Neural crest cell (in vitro differentiated cells): ENCODE measurements at places on chromosomes 1 and 21. TPM values are rescaled to one million over a fixed set of nuclear protein-coding genes. Genes with fewer than 3 reads are reported as not detected.
A peak's percentile ranks its signal among the peaks of the same experiment; 100 is the strongest.

PRPF38A gene
- 81.1 and 83.6 TPM in 2 replicates for total RNA-seq

DNA sequence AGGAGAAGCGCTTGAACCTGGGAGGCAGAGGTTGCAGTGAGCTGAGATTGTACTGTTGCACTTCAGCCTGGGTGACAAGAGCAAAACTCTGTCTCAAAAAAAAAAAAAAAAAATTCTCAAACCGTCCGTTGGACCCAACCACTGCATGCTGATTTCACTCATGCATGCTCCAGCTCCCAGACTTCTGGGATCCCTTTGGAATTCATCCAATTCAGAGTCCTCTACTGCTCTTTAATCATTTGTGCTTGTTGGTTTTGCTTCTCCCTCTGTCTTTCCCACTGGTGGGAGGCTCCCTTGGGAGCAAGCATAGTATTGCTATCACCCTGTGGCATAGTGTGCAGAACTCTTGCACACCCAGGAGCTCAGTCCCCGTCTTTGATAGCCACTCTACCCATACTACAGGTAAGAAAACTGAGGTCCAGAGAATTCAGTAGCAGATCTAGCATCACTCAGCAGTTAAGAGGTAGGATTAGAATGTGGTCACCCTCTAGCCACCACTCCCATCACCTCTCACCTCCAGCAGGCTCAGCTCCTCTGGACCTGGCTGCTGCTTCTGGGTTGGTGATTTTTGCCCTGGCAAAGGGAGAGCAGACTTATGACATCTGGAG is 3.1 kb upstream of the LMNA start:
- DNase-seq, result no peak

GRCh38 chr1:244778344-244778743 is 57.1 kb upstream of the COX20 start:
- DNase-seq, result no peak

GRCh38 chr1:67642629-67643028 is 42.4 kb upstream of the GADD45A start:
- DNase-seq, result peak; percentile 24

DNA sequence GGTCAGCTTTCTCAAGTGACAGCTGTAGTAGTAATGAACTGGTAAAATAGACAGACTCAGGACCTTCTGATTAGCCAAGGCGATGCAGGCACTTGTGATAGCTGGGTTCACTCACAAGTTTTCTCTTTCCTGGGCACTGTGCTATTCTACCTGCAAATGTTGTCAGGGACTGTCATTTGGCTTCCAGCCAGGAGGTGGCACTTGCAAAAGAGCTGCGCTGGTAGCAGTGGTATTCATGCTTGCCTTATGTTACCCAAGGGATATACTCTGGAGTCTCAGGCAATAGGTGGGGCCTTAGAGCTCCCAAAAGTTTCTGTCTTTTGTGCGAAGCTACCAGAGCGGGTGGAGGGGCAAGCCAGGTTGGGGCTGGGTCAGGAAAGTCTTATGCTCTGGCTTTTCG is 23.5 kb downstream of the IFI44 start:
- no peak for DNase-seq

GRCh38 chr1:231396643-231397042 is 25.4 kb downstream of the EGLN1 start:
- no peak for DNase-seq

SUSD4 gene
- 0.20 and 0.56 TPM in 2 replicates for total RNA-seq

DNA sequence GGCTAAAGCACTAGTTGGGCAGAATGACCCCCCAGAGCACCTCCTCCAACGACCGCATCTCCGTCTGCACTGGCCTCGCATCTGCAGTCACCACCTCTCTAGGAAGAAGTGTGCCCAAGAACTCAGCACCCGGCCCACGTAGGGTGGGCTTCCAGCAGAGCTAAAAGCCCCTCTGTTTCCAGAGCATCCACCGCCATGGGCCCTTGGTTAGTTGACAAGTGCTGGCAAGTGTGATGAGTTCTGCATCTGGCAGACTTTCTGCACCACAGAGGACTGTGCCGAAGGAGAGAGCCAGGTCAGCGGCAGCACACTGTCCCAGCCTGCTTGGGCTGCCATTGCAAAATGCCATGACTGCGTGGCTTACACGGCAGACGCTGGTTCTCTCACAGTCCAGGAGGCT is 76.4 kb upstream of the COL6A1 start:
- DNase-seq, result no peak

- no peak for DNase-seq
Measured at GRCh38 chr1:2588661-2589430, 2.3 kb downstream of the PRXL2B start.

PRAMEF6 gene
- total RNA-seq, result not detected in 2 replicates

OR2AJ1 gene
- total RNA-seq, result not detected in 2 replicates

- DNase-seq, result no peak
Measured at GRCh38 chr1:9078015-9078751, 8.7 kb upstream of the SLC2A5 start.

- DNase-seq, result no peak
Measured at GRCh38 chr1:156468693-156469345, 31.8 kb downstream of the MEF2D start.

- DNase-seq, result no peak
Measured at GRCh38 chr1:103900005-103900404, 150.3 kb downstream of the AMY1C start.

DNA sequence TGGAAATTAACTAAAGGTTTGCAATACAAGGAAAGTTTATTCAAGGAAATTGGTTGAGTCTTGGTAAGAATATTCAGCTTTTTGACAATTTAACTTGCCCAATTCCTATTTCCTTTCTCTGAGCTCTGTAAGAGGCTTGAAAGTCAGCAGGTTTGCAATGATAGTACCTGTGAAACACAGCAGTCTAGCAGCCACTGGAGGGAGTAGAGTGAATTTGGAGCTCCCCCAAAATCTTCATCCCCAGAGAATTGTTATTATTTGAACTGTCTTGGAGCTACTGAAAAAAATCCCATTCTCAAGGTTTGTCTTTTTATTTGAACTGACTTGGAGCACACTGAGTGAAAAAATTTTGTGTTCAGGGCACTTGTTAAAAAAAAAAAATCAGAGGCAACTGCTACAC is 654.2 kb upstream of the PKN2 start:
- DNase-seq, result no peak

DNA sequence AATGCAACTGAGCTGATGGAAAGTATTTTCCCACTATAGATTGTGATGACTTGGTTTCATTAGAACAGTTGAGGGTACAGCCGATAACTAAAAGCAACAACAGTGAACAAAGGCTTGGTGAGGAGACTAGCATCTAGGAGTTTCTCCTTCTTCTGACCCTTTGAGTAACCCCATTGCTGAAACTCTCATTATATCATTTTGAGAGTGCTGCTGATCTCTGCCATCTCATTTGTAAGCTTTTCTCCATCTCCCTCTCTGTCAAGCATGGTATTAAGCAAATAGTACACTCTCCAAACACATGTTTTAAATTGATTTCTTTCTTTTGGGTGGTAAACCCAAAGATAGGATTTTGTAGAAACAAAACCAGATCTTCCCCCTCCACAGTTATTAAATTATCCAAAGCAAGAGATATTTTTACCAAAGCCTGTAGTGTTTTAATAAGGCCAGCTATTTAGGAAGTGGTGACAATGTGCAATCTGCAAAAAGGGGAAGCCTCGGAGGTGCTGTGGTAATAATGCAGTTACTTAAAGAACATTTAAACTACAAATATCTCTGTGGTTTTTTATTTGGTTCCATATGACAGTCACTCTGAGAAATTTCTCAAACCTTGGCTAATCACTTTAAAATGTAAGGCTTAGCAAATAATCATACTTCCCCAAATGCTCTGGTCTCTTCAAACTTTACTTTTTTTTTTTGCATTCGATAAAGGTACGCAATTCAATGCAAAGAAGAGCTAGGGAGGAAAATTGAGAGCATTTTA is 287.5 kb downstream of the HLX start:
- DNase-seq, result no peak

PGLYRP4 gene
- not detected in 2 replicates for total RNA-seq

DNA sequence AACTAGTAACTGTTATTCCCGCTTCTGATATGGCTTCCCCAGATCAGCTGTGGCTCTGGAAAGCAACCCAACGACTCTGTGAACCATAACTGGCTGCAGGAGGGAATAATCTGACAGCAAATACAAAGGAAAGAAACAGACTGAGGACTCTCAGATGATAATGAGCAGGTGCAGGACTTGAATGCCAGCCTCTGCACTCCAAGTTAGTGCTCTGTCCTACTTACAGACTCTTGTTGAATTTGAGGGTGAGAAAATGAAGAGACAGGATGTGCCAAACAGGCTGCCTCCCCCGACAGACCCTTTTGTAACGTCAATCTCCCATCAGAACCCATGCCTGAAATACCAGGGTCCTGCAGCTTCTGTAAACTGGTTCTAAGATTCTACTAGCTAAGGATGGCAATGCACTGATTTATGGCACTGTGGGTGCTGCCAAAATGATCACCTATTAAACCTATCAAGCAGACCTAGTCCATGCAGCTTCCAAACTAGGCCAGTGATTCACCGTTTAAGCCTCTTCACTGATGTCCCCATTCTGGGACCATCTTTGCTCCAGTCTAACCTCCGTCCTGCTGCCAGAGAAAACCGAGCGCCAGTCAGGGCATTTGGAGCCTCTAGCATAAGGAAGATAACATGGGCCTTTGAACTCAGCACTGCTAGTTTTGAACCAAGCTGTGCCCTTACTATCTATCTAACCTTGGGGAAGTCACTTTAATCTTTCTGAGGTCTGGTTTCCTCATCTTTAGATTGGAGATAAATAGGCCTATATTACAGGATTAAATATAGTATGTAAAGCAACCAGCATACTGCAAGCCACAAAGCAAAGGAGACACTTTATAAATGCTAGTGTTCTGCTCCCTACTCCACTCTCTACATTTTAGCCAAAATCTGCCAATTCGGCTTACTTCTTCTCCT is 4.8 kb downstream of the MKNK1 start:
- DNase-seq, result no peak

CLDN14 gene
- not detected in 2 replicates for total RNA-seq

- DNase-seq, result no peak
Measured at GRCh38 chr1:190029441-190029840, 448.2 kb downstream of the BRINP3 start.

ELF3 gene
- 0.19 and 0.55 TPM in 2 replicates for total RNA-seq

GRCh38 chr1:153619171-153619570 is 3.0 kb upstream of the S100A14 start:
- no peak for DNase-seq

DNA sequence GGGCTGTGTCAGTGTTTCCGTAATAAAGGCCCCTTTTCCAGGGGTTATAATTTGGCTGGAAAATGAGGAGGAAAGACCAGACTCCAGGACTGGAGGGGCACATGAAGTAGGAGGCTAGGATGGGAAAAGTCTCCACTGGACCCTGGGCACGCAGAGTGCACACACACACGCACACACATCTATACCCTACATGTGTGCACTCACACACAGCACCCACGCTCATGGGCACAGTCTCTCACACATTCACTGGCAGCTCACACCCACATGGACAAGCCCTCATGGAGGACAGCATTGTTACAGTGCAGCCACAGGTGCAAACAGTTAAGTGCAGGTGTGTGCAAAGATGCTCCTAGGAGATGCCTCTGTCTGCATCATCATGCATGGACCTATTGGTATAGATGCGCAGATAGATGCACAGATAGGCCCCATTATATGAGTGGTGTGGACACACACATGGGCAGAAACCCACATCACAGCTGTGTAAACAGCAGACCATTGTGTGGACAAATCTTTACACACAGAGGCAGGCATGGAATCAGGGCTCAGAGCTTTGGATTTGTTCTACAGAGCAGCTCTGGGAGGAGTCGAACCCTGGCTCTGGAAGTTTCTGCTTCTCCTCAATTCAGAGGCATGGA is 9.1 kb upstream of the RUNX3 start:
- DNase-seq, result no peak

KRTAP12-3 gene
- total RNA-seq, result not detected in 2 replicates

DENND1B gene
- total RNA-seq, result 6.5 and 8.3 TPM in 2 replicates

SWT1 gene
- 4.5 and 5.8 TPM in 2 replicates for total RNA-seq

RNF186 gene
- total RNA-seq, result not detected in 2 replicates

DNA sequence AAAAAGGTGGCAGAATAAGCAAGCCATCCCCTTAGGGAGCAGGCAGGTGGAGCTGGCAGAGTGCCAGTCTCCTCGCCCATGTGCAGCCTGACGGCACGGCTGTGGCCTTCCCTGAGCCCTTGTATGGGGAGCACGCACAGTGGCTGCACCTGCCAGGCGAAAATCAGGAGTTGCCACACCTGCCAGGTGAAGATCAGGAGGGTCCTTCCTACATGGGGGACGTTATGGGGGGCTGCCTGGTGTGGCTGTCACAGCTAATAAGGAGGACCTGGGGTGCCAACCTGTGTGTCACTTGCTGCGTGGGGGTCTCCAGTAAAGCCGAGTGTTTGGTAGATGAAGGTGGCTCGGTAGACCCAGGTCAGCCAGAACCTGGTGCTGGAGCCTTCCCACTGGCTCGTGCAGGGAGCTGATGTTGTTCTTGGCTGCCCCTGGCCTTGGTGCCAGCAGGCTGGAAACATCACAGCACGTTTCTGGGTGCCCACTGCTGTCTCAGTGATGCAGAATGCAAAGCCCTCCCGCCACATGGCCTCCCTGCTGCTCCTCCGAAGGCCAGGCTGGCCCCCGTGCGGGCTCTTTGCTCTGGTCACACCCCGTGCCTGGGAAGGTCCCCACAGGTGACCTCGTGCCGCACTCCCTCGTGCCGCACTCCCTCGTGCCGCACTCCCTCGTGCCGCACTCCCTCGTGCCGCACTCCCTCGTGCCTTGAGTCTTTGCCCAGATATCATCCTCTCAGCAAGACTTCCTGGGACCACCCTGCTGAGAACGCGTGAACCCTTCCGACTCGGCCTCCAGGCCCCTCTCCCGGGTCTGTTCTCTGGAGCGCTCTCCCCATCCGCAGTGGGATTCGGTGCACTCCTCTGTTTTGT is 55.4 kb downstream of the SLC37A1 start:
- DNase-seq, result no peak

DNA sequence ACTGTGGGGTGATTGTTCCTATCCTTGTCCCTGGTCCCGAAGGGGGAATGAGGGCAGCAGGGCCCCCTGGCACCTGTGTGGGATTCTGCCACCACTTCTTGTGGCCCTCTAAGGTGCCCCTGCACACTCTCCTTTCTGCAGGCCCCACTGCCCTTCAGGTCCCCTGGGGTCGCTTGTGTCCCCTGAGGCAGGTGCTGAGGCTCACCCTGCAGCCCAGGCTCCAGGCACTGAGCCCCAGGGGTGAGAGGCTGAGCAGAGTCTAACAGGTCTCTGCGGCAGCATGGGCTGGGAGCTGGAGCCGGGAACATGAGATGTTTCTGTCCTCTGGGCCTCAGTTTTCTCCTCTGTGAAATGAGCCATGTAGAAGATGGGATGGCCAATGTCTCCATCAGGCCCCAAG is 211.0 kb upstream of the VAMP3 start:
- no peak for DNase-seq
